Right lobe of liver (tissue), 6 donors: ENCODE measurements at places on chromosomes 7 and 10.

DNA sequence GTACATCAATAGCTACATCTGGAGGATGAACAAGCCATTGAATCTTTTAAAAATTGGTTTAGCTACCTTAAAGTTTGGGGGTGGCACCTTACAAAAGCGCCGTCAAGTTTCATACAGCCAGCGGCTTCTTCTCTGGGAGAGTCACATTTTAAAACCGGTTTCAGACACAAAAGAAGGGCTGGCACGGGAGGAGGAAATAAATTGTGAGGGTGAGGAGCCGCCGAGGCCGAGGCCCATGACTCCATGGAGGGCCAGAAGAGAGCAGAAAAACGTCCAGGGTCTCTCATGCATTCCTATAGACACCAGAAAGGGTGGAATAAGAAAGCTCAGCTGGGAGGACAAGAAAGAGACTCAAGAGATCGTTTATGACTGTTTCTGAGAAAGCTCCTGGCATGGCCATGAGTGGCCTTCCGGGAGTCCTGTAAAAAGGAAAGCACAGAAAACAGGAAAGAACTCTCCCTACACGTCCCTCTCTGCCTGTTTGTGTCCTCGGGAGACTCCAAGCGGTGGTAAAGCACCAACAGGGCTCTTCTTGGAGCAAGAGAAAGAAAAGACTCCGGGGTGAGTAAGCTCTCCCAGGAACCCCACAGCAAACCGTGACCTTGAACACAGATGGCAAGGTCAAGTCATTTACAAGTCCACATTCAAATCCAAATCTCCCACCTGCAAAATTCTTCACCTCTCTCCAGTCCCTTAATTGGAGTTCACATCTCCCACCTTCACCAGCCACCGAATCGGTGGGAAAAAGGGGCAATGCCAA is 1.8 kb downstream of the FRAT2 start:
- peak; percentile 73 for DNase-seq

DNA sequence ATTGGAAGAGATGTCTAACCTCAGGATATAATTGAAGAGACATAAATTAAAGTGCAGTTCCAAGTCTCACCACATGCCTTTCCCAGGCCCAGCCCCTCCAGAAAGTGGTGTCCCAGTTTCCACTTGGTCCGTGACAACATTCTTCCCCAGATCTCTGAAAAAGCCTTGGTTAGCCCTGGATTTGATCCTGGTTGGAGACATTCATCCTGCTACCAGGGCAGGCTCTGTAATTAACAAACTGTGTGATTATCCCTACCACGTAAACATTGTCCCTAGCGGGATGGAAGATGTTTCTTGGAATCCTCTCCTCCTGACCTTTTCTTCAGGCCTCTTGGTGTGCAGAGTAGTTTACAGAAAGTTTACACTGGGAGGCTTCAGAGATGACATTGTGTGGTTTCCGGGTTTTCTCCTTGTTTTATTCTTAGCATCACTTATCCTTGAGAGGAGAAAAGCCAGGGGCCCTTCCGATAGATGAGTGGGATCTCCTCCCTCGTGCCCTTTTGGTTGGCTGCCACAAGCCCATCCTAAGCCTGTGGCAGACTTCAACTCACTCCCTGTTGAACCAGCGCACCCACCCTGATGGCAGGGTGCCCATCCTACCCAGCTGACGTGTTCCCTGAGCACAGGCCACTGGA is 83.8 kb downstream of the COL13A1 start:
- DNase-seq = no peak

DNA sequence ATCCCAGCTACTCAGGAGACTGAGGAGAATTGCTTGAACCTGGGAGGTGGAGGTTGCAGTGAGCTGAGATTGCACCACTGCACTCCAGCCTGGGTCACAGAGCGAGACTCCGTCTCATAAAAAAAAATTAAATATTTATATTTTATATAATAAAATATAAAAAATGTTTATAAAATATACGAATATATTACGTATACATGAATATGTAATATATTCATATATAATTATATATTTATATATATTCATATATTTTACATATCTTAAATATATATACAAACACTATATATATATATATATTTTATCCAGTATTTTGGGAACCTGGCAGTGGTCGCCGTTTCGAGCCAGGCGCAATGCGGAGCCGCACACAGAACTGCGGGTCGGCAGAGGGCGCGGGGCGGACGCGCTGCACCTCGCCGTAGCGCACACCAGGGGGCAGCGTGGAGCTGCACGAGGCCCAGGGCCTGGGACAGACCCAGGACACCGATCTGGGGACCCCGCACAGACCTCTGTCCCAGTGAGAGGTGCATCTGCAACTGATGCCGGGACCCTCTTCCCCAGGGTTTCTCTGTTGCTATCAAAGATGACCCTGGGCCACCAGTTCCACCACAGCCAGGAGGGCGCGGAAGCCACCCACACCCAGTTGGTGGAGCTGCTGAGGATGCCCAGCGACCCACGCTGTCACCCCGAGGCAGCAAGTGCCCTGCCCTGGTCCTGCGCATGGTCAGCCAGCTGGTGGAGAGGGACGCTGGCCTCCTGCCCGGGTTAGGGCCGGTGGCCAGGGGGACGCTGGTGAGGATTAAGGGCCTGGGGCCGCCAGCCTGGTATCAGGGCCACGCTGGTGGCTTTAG is 22.7 kb downstream of the AP5Z1 start:
- peak; percentile 65 for DNase-seq

DNA sequence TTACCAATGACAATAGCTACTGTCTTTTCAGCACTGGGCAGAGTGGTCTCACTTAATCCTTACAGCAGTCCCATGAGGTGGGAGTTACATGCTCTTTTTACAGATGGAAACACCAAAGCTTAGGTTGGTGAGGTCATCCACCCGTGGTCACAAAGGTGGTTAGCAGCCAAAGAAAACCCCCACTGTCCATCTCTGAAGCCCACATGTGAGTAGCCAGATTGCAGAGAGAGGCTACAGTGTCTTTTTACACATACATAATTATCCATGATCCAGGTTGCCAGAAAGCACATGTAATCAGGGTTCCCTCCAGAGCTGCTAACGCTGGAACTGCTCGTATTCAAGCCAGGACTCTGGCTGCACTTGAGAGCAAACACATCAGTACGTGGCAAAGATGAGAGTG is 24.6 kb upstream of the ANKRD2 start:
- no peak for DNase-seq

DNA sequence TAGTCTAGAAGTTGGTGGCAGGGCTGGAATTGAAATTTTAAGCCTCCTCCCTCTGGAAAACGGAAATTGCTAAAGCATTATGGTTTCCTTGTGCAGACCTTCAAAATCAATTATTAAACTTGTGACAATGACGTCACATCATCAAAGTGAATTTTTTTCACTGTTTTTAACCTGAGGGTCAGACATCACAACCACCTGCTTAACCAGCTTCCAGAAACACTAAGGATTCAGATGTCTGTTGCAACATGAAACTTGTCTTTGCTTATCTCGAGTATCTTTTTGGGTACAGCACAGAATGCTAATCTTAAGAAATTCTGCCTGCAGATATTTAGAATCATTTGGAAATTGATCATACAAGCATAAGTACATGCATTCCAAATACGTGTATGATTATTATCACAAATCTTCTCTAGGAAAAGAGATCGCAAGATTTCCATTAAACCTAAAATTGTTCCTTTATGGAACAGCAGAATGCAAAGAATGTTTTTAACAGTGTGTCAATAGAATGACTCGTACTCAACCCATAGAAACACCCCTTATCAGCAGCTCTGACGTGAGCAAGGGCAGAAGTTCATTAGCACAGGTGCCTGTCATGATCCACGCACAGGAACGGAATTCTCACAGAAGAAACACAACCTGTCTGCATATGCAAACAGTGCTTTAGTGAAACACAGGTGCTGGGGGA is 4.1 kb upstream of the GTPBP4 start:
- no peak for DNase-seq

GRCh38 chr10:58050575-58050974 is 217.1 kb downstream of the IPMK start:
- DNase-seq = no peak

- peak; percentile 57 for DNase-seq
These were observed 33.5 kb upstream of the AUTS2 start for GRCh38 chr7:69564454-69565417.

DNA sequence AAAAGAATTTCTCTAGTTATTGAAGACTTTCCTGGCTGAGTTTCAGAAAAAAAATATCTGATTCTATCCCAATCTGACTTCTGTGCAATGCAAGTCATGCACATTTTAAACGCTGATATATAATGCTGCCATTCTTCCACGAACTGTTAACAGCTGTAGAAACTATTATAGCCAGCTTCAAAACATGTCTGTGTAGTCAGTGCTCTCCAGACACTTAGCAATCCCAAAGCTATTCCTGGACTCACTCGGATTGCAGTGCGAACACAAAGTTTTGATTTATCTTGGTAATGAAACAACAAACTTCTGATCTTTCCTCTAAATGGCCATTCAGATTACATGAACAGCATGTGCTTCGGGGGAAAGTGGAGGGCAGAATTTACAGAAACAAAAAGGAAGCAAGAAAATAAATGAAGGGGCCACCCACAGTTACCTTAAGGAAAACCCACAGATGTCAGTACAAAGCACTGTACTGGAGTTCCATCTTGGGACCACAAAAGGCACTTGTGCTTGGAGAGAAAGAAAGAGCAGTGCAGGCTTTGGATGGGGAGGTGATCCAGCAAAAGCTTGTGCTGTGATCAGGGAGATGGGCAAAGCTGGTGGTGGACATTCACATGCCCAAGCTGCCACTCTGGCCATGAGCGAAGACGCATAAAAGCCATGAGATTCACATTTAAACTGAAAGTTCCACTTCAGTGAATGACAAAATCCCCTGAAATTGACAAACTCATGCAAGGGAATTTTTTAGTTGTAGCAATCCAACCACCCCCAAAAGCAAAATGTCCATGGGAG is 32.1 kb upstream of the ADO start:
- DNase-seq = no peak

DNA sequence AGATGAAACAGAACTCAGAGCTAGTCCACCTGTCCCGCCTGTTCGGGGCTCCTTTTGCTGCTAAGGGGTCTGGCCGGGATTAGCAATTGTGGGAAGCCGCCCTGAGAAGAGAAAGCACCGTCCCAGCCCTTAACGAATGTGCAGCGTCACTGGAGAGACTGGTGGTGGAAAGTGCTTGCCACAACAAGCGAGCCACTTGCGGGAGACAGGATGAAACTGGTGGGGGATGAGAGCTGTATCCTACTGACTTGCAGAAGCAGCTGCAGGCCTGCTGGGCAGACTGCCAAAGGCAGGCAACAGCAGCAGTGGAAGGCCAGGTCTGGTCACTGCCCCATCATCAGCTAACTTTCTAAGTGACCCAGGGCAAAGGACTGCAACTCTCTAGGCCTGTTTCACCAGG is 95.4 kb downstream of the FAM53B start:
- DNase-seq = peak; percentile 86

- DNase-seq = no peak
These were observed 178.6 kb downstream of the CXCL12 start for GRCh38 chr10:44206127-44206818.

DNA sequence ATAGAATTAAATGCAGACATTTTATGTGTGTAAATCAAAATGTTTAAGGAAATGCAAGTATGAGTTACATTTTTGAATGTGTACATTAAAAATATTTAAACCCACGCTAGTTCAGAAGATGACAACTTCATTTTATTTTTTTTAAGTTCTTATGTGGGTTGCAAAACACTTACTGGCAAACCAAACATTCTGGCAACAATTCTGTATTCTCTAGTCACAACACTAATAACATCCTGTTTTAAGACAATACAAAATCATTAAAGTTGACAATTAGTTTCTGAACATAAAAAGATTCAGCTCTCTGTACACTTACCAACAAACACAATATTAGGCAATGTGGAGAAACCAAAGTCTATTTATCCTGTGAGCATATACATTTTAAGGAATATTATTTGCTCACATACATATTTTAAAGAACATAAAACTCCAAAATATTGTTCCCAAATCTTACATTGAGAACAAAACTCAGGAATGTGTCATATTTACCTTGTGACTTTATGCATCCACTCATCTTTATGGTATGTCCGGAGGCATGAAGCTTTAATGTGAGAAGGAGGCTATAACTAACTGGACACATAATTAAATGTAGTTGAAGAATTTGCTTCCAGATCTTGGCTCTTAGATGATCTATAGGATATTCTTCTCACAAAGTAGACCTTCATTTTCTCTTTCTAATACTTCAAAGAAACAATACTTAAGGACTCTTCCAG is 134.7 kb downstream of the DGKB start:
- no peak for DNase-seq

DNA sequence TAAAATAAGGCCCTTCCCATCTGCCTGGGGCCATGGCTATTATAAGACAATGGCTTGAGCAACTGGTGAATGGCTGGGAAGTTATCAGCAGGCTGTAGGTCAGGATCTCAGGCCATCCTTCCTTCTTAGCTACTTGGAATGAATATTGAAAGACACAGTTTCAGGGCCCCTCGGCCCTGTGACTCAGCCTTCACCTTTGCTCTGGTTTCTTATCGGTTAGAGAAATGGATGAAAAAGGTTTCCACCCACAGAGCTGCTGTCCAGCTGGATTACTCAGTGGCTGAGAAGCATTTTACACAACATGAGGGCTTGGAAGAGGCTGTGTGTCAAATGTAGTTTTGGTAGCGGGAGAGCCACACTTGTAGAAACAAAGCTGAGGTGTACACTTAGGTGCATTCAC is 9.4 kb downstream of the ACSL5 start:
- no peak for DNase-seq

DNA sequence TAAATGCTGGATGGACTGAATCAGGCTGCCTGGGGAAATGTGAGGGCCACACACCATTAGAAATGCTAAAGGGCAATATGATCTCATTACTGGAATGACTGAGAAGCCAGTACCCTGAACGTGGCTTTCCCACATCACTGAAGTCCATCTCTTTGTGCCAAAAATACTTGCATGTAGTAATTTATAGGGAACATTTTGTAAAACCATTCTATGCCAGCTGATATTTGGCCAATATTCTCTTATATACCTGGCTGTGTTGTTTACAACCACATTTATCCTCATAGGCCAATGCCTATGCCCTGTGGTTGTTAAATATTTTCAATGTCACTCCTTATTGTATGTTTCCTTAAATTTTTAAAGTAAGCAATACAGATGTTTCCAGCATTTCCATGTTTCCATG is 111.6 kb downstream of the C10orf90 start:
- no peak for DNase-seq

DNA sequence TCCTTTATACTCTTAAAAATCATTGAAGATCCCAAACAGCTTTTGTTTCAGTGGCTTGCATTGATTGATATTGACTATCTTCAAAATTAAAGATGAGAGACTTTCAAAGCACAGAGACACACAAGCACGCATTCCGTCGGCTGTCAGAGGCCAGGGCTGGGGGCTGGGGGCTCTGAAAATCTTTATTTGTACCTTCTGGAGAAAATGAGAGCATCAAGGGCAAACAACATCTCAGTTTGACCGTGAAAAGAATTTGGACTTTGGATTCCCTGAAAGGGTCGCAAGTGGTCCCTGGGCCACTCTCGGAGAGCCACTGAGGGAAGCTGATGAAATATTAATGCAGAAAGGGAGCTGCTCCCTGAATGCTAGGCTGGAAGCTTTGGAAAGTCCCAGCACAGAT is 96.4 kb downstream of the CHST15 start:
- no peak for DNase-seq
